ENCODE measurements at places on chromosomes 6 and 20.

DNA sequence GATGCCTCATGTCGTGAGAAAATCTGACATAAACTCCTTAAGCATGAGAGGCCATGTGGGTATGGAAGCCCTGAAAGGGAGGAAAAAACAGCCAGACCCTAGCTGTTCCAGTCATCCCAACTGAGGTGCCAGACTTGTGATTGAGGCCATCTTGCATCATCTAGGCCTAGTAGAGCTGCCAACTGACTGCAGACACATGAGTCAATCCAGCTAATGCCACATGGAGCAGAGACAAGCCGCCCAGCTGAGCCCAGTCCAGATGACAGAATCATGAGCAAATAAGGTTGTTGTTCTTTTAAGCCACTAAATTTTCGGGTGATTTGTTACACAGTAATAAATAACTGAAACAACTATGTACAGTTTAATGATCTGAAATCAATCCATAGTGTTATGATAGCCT, 680.9 kb downstream of the MAFB start:
- DNase-seq, result no peak

DNA sequence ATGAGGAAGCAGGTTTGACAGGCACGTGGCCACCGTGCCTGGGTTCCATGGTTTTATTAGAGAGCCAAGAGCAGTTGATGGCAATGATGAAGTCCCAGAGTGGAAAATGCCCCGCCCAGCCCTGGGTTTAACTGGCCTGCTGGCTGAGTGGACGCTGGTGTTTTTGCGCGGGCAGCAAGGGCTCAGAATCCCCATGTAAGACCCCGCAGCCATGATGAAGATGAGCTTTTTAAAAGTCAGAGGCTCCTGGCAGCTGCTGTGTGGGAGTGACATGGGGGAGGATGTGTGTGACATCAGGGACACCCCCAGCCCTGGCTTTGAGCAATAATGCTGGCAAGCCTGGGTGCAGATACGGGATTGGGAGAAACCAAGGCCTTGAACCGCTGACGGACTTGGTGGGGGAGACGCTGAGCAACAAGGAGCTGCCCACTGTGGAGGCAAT, 33.0 kb upstream of the SLCO4A1 start:
- DNase-seq, result no peak

DNA sequence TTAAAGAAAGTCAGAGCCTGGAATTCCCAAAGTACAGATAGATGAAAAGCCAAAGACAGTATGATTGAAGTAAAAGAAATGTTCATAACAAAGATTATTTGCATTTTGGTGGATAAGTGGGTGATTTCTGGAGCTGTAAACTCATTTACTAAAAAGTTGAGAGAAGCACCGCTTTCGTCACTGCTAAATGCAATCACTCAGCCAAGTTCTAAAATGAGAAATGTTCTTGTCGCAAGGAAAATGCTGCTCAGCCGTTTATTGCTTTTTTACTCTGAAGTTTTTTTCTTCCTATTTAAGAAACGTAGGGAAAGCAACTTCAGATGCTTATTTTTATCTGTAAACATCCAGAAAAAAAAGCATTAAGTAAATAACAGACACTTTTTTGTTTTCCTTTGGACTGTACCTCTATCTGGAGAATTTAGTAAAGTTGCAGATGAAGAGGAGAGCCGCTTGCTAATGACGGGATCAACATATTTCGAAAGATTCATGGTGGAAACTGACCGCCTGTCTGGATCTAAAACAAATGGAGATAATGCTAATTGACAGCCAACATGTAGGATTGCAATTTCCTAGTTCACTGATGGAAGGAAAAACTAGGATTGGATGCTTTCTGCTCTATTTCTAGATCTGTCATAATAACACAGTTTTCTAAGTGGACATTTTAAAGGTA, 93.8 kb upstream of the BCLAF1 start:
- DNase-seq, result no peak

- no peak for DNase-seq
Measured at GRCh38 chr6:47502920-47503319, 25.3 kb downstream of the CD2AP start.

DNA sequence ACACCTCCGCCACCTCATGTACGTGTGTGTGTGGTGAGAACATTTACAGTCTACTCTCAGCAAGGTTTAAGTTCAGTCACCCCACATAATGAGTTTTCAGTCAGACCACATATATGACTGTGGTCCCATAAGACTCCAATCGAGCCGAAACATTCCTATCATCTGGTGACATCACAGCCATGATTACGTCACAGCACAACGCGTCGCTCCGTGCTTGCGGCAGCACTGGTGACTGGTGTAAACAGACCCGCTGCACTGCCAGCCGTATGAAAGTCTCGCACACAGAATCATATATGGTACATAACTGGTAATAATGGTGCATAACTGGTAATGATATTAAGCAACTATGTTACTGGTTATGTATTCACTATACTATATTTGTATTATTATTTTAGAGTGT, 150.7 kb downstream of the DLL1 start:
- DNase-seq, result no peak

DNA sequence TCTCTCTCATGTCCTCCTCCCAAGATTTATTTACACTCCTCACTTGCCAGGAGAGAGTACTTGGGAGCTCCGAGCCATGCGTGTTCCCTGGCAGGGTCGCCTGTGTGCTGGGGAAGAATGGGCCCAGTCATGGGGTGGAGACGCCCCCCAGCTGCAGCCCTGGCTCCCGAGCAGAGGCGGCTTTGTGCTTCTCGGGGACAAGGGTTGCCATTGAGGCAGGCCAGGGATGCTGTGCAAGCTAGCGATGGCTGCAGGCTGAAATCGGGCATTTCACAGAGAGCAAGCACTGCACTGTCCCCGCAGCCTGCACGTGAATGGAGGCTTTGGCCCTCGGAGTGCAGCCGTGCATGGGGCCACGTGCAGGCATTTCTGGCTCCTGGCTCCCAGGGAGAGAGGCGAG, 23.8 kb downstream of the PHACTR3 start:
- no peak for DNase-seq

- DNase-seq, result no peak
Measured at GRCh38 chr6:3361312-3362037, 95.4 kb downstream of the SLC22A23 start.

DNA sequence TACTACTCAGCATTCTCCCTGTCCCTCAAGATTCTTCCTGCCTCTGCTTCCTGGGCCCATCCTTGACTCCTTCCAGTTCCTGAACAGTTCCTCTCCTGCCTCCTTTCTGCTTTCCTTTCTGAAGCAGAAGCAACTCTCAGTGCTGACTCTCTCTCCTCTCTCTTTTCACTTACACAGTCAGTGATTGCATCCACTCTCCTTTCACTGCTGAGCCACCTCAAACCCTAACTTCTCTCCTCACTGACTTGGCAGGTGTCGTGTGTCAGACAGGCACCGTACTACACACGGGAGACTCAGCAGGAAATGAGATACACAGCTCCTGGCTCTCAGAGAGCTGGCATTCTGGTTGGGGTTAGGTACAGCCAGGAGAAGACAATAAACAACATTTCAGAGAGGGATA, 5.6 kb downstream of the ABHD16A start:
- DNase-seq, result no peak

GRCh38 chr20:35263532-35264341, 14.2 kb downstream of the MMP24OS start:
- no peak for DNase-seq

- no peak for DNase-seq
Measured at GRCh38 chr6:5471637-5472398, 210.5 kb downstream of the FARS2 start.

DNA sequence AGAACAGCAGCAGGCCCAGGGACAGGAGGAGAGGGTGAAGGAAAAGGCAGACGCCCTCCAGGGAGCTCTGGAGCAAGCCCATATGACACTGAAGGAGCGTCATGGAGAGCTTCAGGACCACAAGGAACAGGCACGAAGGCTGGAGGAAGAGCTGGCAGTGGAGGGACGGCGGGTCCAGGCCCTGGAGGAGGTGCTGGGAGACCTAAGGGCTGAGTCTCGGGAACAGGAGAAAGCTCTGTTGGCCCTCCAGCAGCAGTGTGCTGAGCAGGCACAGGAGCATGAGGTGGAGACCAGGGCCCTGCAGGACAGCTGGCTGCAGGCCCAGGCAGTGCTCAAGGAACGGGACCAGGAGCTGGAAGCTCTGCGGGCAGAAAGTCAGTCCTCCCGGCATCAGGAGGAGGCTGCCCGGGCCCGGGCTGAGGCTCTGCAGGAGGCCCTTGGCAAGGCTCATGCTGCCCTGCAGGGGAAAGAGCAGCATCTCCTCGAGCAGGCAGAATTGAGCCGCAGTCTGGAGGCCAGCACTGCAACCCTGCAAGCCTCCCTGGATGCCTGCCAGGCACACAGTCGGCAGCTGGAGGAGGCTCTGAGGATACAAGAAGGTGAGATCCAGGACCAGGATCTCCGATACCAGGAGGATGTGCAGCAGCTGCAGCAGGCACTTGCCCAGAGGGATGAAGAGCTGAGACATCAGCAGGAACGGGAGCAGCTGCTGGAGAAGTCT, 25.5 kb downstream of the C20orf173 start:
- DNase-seq, result no peak

DNA sequence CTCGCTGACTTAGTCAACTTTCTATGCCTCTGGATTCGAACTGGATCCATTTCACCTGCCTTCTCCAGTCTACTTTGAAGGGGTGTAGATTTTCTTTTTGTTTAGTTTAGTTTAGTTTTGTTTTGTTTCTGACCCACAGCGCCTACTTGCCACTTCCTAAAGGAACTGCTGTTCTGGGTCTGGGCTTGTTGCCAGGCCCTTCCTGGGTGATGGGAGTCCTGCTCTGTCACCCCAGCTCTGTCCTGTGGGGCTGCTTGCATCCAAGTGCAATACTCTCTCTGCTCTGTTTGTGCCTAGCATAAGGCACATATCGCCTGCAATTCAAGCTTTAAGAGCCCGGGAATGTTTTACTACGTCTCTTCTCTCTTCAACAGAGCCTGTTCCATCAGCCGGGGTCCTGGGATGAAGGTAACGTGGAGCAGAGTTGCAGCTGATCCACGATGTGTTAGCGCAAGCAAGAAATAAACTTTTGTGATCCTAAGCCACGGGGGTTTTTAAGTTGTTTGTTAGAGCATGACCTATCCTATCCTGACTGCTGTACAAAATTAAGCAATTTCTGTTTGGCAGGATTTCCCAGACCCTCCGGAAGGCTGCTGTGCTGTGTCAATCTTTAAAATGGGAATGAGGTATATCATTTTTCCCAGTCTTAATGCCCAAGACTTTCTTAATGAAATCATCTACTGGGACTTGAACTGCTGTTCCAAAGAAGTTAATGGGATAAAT, 30.9 kb upstream of the TAGAP start:
- no peak for DNase-seq

DNA sequence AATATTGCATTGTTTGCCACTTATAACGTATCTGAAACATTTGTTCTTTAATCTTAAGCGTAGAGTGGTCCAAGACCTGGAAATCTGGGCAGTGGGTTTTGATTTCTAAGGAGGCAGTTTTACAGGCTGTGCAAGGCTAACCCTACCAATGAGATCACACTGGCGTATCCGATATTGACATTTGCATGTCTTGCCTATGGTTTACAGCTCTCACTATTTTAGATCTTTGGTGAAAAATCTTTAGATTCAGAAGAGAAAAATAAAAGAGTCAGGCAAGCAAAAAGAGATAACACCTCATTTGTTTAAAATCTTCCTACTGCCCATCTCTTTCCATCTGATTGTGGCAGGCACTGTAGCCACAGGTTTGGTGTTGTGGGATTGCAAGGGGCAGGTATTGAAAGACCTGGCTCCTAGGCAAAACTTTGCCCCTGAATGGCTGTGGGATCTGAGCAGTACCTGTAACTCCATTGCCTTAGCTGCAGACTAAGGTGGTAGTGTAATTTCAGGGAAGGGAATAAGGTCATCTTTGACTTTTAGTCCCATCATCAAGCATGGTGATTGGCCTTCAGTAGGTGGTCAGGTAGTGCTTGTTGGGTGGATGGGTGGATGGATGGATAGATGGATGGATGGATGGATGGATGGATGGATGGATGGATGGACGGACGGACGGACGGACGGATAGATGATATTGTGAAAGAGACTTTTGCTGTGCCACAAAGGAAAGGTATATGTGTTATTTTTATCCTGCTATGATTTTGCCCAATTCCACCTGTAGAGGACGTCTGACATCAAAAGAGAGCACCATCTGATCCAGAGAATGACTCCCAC, 1.9 kb downstream of the TNFAIP3 start:
- no peak for DNase-seq

DNA sequence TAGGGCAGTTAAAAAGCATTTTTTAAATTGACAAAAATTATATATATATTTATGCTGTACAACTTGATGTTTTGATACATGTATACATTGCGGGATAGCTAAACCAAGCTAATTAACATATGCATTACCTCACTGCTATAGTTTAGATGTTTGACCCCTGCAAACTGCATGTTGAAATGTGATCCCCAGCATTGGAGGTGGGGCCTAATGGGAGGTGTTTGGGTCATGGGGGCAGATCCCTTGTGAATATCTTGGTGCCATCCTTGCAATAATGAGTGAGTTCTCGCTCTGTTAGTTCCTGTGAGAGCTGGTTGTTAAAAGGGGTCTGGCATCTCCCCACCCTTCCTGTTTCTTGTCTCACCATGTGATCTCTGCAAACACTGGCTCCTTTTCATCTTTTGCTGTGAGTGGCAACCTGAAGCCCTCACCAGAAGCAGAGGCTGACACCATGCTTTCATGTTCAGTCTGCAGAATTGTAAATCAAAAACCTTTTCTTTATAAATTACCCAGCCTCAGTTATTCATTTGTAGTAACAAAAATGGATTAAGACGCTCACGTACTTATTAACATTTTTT, 111.8 kb downstream of the MCHR2 start:
- DNase-seq, result no peak

DNA sequence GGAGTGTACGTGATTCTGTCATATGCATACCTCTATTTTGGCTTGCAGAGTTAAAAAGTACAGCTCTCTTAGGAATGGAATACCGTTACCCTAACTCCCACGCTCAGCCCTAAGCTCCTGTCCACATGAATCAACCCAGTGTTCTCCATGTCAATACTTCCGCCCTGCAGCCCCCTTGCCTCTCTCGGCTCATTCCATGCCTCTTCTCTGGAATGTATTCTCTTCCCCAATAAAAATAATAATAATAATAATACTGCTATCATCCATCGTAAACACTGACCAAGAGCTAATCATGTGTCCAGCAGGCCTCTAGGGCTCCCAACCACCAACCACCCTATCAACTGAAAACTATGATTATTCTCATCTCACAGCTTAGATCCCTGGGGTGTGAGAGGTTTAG, 100.6 kb downstream of the PREX1 start:
- no peak for DNase-seq

DNA sequence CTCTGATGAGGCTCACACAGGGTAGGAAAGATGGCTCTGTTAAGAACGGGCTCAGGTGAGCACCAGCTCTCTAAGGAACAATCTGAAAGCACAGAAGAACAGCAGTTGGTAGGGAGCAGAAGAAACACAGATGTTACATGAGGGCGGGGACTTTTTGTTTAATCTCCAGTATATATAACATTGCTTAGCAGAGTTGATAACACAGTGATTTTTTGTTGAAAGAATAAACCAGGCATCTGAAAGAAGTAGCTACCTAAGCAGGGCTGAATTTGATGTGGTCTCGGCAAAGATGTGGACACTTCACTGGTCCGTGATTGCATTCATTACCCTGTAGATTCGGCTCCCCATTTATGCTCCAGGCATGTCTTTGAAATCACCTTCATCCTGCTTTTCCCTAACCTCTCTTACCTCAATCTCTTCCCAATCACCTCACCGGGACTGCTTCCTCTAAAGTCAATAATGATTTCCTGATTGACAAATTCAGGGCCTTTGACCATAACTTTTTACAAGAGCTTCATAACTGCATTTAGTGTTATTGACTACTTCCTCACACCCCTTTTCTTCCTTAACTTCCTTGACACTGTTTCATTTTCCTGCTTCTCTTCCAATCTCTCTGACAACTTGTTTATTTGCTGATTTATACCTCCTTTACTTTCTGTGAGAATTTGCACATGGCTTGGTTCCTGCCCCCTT, 34.4 kb downstream of the SAMD3 start:
- no peak for DNase-seq

GRCh38 chr20:63232235-63233060, 3.3 kb upstream of the BIRC7 start:
- DNase-seq, result no peak
